Muscle of leg (tissue), 16 donors: ENCODE measurements at places on chromosomes 4 and X.

DNA sequence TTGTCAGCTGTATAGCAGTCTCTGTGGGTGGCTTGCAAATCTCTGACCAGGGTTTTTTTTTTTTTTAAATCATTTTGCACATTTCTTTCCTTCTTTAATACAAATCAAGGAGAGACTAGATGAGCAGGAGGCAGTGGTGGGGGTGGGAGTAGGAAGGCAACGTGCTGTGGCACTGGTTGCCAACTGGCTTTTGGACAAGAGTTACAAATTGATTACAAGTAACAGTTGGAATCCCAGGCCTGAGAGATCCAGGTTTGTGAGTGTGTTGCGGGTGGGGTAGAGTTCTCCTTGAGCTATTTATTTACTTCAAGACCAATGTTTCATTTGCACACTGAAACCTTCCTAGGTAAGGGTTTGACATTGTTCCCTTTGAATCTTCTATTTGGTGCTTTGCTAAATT, 325.3 kb downstream of the AFF2 start:
- no peak for DNase-seq

- no peak for DNase-seq
Observed at GRCh38 chr4:36041340-36041739, 203.0 kb downstream of the ARAP2 start.

DNA sequence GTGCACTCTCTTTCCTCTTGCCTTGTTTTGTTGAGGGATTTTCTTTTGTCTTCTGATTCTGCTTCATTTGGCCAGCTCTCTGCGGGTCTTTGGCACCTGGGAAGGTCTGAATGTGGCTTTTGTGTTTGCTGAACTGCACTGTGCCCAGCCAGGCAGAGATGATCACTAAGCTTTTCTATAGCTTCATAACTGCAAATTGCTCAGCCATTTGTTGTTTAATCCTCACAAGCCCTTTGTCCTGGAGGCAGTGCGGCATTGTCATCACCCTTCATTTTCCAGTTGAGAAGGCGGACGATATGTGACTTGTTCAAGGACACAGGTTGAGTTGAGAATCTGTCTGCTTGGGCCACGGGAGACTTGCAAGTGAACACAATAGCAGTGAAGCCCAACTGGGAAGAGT, 46.0 kb upstream of the SFRP2 start:
- no peak for DNase-seq

- no peak for DNase-seq
Observed at GRCh38 chrX:24981030-24981429, 34.7 kb downstream of the ARX start.

- peak; percentile 86 for DNase-seq
Observed at GRCh38 chrX:137227151-137227550, 193.4 kb upstream of the GPR101 start.
